ENCODE measurements at places on chromosomes 3 and 15.

GRCh38 chr3:40130721-40131120 is 178.8 kb upstream of the EIF1B start:
- no peak for DNase-seq

DNA sequence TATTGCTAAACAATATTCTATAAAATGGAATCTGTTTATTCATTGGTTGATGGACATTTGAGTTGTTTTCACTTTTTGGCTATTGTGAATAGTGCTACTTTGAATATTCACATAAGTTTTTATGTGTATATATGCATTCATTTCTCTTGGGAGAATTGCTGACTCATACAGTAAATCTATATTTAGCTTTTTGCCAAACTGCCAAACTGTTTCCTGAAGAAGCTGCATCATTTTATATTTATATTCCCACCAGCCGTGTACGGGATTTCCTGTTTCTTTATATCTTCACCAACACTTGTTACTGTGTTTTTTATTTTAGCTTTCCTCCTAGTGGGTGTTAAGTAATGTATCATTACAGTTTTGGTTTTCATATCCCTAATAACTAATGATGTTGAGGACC is 12.5 kb upstream of the TCAIM start:
- no peak for DNase-seq

DNA sequence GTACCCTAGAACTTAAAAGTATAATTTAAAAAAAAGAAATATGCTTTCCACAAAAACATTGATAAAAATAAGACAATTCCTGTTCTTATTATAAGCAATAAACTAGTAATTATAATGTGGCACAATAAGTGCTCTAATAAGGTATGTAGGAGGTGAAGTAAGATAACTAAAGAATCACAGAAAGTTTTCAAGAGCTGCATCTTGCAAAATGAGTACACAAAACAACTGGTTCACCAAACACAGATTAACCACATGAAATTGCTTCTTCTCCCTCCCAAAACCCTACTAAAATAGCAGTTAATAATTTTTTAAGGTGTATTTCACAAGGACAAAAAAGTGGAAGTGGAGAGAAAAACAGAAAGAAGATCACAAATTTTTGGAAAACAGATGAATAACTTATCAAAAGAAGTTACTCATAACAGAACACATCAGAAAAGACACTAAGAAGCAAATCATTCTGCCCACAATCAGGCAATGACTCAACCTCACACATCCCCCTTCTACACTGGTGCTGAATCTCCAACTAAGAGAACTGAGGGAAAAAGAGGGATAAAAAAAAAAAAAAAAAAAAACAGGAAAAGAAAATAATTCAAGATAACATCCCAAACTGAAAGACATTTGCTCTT is 64.2 kb downstream of the TBC1D5 start:
- DNase-seq: peak; percentile 58

GRCh38 chr3:13234666-13235065 is 161.4 kb upstream of the IQSEC1 start:
- no peak for DNase-seq

DNA sequence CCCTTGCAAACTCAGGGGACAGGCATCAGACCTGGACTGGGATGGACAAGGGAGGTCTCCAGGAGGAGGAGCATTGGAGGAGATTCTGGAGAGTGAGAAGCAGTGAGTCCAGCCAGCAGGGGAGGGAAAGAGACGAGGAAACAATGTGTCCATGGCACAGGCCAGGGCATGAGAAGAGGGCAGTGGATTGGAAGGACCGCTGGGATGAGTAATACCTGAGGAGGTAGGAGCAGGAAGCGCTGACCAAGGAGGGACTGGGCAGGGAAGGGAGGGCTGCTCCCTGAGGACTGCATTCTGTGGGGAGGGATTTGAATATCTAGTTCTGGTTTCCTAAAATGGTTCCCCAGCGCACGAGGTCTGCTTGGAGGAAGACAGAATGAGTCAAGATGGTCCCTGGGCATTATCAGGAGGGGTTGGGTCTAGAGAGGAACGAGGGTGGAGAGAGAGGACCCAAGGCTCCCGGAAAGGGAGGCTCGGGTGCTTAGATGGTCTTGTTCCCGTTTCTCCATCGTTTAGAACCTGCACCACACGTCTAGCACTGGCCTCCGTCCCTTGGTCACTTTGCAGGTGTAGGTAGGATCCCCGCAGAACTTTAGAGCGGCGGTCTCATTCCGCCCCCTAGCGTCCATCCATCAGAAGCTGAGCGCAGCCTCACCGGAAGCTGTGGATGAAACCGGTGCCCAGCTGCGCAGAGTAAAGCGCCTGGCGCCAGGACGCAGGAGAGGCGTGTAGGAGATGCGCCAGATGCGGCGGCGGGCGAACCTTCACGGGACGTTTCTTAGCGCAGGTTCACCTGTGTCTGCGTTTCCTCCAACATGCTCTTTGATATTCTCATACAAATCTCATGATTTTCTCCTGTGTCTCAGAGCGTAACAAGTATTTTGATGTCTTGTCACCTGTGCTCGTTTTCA is 190.7 kb upstream of the NDN start:
- peak; percentile 58 for DNase-seq

GRCh38 chr15:73480050-73480449 is 37.1 kb downstream of the REC114 start:
- DNase-seq: no peak

DNA sequence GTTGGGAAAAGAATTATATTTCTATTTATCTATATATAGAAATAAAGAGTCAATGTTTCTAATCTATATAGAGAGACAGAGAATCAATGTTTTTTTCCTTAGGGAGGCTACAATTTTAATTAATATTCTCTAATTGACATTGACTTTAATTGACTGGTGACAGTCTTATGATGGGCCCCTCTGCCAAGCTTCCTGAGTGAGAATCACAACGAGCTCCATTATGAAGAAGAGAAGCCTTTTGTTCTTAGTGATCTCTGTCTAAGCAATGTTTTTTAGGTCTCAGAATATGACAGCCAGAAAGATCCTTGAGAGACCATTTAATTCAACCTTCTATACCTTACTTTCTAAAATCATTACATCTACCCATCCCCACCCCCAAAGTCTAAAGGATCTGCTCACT is 70.9 kb downstream of the IGSF11 start:
- DNase-seq: no peak

GRCh38 chr3:15329046-15330005 is 3.1 kb downstream of the SH3BP5 start:
- no peak for DNase-seq

DNA sequence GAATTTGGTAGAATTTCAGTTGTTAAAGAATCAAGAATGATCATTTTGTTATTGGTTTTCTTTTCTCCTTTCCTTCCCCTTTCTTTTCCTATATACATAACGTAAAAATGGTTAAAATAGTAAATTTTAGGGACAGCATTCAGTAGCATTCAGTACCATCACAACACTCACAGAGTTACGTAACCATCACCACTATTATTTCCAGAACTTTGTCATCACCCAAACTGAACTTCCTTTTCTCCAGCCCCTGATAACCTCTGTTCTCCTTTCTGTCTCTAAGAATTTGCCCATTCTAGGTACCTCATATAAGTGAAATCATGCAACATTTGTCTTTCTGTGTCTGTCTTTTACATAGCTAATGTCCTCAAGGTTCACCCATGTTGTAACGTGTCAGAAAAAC is 165.3 kb downstream of the AKAP13 start:
- DNase-seq: peak; percentile 25

- no peak for DNase-seq
Observed at GRCh38 chr3:22284559-22284958, 533.5 kb upstream of the ZNF385D start.

- no peak for DNase-seq
Observed at GRCh38 chr3:129056451-129057173, 4.0 kb upstream of the GP9 start.

- DNase-seq: no peak
Observed at GRCh38 chr15:67446449-67446848, 74.5 kb upstream of the C15orf61 start.

DNA sequence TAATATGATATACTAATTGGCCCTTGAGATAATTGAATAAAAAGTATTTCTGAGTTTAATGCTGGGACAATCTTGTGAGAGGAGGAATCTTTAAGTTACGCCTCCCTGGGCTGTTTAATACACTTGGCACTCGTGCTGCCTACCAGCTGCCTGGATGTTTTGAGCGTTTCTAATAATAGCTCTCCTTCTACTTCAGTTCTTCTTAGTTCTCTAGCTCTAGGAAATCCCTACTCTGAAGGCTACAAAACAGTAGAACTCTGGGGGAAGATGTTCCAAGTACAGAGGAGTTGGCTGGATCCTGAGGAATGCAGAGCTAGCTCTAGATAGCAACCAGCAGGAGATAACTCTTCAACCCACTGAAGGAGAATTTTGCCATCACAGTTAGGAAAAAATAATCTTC is 3.5 kb downstream of the NAALADL2 start:
- no peak for DNase-seq

DNA sequence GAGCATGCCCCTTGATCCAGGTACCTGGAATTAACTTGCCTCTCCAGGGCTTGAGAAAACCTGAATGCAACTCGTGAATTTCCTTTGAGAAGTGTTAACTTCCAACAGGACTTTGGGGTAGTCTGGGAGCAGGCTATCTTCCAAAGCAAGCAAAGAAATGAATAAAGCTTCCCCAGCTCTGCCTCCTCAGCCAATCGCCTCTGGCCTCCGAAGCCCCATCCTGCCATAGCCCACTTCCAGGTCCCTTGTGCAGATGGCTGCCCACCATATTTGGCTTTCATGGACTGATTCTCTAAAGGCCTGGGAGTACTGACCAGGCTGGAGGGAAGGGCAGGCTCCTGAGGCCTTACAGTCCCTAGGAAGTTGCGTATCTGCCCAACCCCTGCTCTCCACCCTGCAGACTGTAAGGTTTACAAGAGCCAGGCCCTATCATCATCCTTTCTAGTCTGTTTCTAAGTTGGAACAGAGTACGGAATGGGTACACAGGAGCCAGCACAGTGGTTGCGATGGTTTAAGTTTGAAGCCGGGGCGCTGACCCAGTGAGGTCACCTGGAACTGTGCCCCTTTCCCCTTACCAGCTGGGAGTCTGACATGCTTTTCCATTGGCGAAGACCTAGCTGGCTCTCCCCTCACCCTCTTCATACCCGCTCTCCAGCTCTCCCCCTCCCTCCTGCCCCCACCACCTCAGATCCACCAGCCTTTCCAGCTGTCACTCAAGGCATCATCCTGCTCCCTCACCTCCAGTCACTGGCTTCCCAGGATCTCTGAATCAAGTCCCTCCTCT is 1.1 kb upstream of the PML start:
- DNase-seq: no peak

GRCh38 chr3:169467751-169468150 is 195.8 kb downstream of the MECOM start:
- no peak for DNase-seq

DNA sequence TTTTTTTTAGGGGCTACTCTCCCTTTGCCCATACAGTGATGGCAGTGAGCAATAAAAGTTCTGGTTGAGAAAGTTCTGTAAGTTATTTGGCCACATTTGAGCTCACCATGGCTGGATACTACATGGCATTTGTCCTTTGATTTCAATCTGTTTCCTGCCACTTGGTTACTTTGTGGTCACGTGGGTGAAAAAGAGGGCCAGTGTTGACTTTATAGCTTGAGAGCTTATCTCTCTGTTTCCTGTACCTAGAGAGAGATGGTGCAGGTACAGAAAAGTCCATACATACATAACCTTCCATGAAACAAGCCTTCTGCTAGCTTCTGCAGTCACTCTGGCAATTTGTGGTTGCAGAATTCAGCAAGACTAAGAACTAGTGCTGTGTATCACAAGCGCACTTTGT is 23.4 kb upstream of the MECOM start:
- DNase-seq: no peak

- DNase-seq: no peak
Observed at GRCh38 chr3:23343509-23343908, 140.4 kb downstream of the UBE2E2 start.

GRCh38 chr3:177284383-177284881 is 87.2 kb upstream of the TBL1XR1 start:
- peak; percentile 19 for DNase-seq

DNA sequence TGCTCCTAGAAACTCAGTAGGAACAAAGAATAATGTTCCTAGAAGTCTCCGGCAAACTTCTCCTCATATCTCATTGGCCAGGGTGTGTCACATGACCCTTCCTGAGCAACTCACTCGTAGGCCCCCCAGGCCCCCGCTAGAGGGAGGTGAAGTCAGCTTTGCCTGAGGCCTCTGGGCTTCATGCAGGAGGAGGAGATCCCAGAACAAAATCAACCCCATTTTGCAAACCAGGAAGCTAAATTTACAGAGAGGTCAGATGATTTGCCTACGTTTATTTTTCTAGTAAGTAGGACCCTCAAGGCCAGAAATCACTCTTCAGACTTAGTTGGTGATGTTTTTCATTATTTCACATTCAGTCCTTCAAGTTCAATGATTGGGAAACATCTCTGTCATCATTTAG is 99.1 kb downstream of the SSR3 start:
- DNase-seq: no peak

DNA sequence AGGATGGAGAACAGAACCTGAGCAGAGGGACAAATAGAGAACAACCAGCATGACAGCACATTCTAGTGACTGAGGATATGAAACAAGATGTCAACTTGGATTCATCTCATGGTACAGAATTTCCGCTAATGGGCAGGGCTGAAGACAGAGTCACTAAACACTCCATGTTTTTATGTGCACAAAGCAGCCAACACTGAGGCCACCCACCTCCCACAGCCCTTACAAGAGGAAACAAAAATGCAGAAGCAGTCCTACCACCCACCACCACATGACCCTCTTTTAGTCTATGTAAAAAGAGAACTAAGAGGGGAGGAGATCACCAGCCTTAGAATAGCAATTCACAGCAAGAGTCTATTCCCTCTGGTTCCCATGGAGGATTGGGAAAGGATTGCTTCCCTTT is 131.4 kb upstream of the UBE2E2 start:
- DNase-seq: no peak

GRCh38 chr3:187952849-187953248 is 201.1 kb upstream of the LPP start:
- DNase-seq: no peak

DNA sequence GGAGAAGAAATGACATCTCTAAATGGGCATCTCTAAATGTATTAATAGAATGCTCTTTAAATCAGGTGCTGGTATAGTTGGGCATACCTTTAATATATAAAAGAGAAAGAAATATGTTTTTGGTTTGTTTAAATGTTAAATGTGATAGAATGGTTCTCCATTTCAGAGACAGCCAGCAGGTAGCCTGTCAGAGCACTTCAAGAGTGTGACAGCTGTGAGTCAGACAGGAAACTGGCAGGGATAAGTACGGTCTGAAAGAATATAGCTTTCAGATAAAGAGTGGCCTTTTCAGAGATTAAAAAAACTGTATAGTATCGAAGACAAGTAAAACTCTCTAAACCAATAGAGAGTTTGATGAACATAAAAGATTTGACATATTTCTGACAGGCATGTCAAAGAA is 654.1 kb downstream of the IGSF11 start:
- no peak for DNase-seq

DNA sequence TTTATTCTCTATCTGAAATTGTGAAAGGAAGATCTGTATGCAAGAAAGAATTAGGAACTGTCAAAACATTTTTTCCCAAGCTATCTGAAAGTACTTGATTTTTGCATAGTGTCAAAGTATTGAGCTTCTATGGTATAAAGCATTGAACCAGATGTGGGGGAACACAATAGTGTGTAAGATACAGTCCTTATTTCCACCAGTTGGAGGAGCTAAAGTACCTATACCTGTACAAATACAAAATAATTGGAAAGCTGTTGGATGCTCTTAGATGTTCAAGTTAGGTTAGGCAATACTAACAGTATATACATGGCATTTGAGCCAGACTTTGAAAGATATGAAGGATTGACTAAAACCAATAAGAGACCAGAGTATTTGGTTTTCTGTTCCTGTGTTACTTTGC is 148.4 kb downstream of the B3GALNT1 start:
- DNase-seq: peak; percentile 9

GRCh38 chr3:176650478-176650877 is 546.8 kb downstream of the TBL1XR1 start:
- DNase-seq: no peak
